ENCODE measurements at places on chromosomes 2 and 18.

GRCh38 chr2:151905963-151906632 lies 77.9 kb upstream of the ARL5A start:
- no peaks in the 10 kb centered on the region for H3K4me1 ChIP-seq
- no peaks in the 10 kb centered on the region for H3K27me3 ChIP-seq
- H3K36me3 ChIP-seq = no peaks in the 10 kb centered on the region
- H3K27ac ChIP-seq = no peak overlapping the region

DNA sequence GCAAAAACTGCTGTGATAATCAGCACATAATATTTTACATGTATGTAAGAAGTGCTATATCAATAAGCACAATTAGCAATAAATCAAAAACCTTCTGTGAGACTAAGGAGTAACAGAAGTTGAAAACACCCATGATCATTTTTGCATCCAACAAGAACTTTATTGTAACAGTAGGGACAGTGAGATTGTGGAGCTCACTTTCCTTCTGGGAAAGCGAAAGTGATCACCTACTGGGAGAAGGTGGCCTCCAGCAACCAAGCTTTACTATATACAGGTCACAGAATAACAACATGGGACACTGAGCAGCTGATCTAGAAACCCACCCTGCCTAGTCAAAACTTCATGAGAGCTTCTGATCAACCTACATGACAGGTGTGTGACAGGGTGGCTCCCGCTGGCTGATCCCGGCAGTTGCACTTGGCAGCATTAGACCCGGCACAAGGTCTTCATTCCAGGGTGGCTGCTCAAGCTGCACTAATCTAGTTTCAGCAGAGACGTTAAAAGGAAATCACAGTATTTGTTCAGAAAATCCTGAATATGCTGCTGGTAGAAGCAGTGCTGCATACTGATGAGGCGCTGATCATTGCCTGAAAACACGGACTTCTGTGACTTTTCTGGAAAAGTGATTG lies 63.5 kb upstream of the ARL5A start:
- H3K4me3 ChIP-seq = no peak overlapping the region
- no peaks in the 10 kb centered on the region for H3K36me3 ChIP-seq

DNA sequence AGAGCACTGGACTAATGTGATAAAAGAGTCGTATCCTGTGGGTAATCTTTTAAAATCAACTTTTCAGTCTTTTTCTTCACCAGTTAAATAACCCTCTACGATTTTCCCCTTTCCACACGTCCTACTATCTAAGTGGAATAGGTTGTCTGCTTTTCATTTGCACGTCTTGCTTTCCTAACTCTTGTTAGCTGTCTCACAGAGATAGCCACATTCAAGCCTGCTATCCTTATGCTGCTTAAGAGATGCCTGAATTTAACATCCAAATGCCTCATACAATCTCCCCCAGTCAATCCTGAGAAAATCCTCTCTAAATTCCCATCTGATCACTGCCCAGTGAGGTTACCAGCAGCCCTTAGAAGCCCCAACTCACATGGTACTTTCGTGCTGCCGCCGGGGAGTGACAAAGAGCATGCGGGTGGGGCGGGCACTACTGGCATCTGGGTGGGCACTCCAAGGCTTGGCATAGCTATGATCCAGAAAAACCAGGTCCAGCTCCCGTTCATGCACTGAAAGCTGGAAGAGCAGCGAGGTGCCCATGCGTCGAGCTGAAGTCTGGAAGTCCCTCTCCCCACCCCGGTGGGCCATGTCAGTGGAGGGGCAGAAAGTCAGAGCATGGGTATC lies 1.5 kb downstream of the KANSL3 start:
- peak overlapping the region; percentile 89 for H3K27ac ChIP-seq
- H3K4me3 ChIP-seq = peak overlapping the region; percentile 60
- no peak for DNase-seq
- H3K4me1 ChIP-seq = peaks cover 19% of the 10 kb centered on the region
- peaks cover 12% of the 10 kb centered on the region for H3K36me3 ChIP-seq
- H3K27me3 ChIP-seq = no peaks in the 10 kb centered on the region

GRCh38 chr18:78981989-78982620 lies 2.5 kb downstream of the SALL3 start:
- no peak overlapping the region for H3K27ac ChIP-seq
- no peak overlapping the region for H3K4me3 ChIP-seq
- peaks cover 3% of the 10 kb centered on the region for H3K4me1 ChIP-seq
- H3K36me3 ChIP-seq = no peaks in the 10 kb centered on the region
- no peak for DNase-seq

DNA sequence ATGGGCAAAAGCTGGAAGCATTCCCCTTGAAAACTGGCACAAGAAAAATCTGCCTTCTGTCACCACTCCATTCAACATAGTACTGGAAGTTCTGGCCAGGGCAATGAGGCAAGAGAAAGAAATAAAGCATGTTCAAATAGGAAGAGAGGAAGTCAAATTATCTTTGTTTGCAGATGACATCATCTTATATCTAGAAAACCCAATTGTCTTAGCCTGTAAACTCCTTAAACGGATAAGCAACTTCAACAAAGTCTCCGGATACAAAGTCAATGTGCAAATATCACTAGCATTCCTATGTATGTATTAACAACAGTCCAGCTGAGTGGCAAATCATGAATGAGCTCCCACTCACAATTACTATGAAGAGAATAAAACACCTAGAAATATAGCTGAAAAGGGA lies 1579.3 kb downstream of the SUCLG1 start:
- no peak overlapping the region for H3K4me3 ChIP-seq
- DNase-seq = no peak
- no peaks in the 10 kb centered on the region for H3K36me3 ChIP-seq

- DNase-seq = no peak
- no peaks in the 10 kb centered on the region for H3K27me3 ChIP-seq
- peak within 1 kb of the TSS; percentile 95 for H3K27ac ChIP-seq
- no peaks in the 10 kb centered on the region for H3K36me3 ChIP-seq
- H3K4me1 ChIP-seq = peaks cover 28% of the 10 kb centered on the region
These were observed at the start of gene SLC66A3 for GRCh38 chr2:11155381-11156035. Gene SLC66A3 (plus strand): TSS chr2:11155467. CDS start chr2:11155547, 80 bp downstream.
